ENCODE measurements at places on chromosomes 4 and X.

GRCh38 chrX:154507673-154508383 lies 8.2 kb downstream of the FAM3A start:
- no peak for DNase-seq

DNA sequence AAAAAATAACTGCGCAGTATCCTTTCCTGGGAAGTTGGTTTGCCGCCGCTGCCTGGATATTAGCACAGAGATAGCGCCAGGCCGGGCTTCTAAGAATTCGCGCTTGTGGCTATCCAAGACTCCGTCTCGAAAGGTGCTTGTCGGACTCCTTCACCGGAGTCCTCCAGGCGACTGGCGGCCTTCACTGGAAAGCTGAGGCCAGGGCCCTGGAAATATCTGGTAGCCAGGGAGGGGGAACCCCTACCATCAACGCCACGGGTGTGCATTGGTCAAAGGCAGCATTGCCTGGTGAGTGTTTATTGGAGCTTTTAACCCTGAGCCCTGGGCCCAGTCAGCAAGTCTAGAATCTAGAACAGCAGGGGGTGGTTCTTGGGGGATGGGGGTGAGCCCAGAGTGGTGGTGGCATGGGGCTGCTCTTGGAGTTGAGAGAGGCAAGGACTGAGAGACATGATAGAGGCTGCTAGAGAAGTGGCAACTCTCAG lies 577 bp upstream of the PIM2 start:
- no peak for DNase-seq

DNA sequence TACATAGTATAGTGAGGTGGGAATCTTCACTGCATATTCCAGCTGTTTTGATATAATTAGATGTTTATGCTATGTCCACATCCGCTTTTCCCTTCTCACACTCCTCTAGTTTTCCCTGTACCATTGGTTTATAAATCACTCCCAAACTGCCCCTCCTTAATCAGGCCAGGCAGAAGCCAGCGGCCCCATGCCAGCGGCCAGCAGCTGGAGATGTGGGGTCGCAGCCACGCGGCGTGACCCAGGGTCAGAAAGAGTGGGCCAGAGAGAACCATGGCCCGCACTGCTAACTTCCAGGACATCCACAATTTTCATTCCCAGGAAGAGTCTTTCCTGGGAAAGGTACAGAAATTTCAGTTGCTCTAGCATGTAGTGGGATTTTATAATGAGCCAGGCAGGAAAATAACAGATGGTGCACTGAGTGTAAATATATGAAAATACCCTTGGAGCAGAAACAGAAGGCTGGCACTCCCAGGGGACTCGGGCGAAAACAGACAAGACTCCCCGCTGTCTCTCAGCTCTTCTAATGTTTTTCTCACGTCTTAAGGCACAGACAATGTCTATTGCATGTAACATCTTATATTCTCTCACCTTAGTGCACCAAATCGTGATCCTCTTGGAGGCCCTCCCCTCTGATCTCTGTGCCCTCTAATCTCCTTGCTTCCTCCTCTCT lies 145.9 kb upstream of the ZFP42 start:
- DNase-seq: no peak

DNA sequence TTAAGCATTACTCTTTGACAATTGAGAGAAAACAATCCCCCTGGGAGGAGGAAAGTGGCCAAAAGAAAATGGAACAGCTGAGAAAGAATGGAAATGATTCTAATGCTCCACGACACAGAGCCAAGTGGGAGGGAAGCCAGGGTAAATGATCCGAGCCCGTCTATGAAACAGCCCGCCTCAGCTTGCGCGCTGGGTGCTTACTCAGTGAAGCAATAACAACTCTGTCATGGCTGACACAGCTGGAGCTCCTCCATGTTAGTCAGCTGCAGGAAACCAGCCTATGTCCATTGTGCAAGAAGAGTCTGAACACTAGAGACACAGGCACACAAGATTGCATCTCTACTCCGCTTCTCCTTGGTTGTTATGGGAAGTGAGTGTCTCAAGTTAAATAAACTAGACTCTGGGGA lies 19.3 kb downstream of the NOA1 start:
- no peak for DNase-seq

DNA sequence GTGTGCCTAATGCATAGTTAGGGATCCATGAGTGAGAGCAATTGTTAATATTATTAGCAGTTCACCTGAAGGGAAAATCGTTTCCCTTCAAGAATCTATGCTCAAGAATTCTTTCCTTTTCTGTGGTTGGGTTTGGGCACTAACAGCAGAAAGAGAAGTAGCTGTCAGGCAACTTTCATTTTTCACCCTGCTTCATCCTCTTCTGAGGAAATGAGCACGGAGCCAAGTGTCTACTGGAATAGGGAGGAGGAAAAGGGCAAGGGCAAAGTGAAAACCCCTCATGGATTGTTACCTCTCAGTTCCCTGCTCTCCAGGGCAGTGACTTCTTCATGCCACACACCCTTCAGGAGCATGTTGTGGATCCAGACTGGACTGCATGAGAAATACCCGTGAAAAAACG lies 2.6 kb upstream of the HPGDS start:
- DNase-seq: no peak

- peak; percentile 85 for DNase-seq
Observed at GRCh38 chr4:185201977-185202962, 1.5 kb downstream of the CFAP97 start.

DNA sequence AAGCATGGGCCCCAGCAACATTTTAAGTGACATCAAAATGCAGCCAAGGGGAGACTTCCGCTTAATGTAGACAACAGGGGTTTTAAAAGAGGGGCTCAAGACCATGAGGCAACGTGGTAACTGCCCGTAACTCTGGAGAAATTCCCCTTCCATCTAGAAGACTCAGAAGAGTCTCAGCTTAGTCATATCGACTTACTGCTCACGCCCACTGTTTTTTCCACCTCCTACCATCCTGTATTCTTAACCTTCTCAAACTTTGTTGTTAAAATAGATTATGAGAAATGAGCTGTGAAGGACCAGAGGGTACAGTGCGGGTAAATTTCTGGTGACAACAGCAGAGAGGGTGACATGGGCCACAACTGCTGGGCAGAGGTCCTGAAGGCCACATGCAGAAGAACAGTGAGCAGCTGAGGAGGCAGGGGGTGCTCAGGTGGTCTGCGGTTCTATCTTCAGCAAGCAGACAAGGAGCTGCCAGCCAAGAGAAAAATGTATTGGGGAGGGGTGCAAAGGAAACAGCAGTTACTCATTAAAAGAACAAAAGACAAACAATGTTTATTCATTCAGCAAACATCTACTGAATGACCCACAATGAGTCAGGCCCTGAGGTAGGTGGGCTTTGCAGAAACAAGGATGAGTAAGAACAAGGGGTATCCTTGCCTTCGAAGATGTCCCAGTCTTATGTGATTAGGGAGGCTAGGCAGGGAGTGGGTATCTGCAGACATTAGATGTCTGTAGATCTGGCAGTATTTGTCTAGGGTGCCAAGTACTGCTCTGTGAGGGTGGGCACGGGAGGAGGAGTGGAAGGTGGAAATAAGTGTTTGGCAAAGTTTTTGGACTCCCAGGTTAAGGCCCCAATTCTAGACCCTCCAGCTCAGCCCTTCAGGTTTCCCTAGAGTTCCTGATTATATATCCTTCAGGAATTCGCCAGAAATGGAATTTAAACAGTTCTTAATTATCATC lies 175.3 kb downstream of the TSPAN5 start:
- peak; percentile 75 for DNase-seq

DNA sequence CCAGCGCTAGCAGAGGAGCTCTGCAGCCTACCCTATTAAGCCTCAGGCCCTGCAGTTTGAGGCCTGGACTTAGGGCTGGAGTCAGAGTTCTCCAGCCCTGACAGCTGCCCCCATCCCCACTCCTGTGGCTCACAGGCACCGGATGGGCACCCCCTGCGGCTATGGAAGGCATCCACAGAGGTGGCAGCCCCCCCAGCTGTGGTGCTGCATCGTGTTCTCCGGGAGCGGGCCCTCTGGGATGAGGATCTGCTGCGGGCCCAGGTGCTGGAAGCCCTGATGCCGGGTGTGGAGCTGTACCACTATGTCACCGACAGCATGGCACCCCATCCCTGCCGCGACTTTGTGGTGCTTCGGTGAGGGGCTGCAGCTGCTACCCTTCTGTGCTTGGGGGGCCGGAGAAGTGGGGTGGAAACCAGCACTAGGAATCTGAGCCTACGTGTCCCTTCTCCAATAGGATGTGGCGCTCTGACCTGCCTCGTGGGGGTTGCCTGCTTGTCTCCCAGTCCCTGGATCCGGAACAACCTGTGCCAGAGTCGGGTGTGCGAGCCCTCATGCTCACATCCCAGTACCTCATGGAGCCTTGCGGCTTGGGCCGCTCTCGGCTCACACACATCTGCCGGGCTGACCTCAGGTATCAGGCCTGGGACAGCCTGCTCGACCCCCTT lies 76.2 kb downstream of the STARD8 start:
- no peak for DNase-seq
